ENCODE measurements at places on chromosomes 4 and X. TPM values are rescaled to one million over a fixed set of nuclear protein-coding genes. Genes with fewer than 3 reads are reported as not detected.

The RASGEF1B gene
- total RNA-seq, result not detected

The CCDC160 gene
- total RNA-seq, result not detected

The ALAS2 gene
- total RNA-seq, result not detected

The ARHGAP10 gene
- 41.0 TPM for total RNA-seq

The NDUFC1 gene
- total RNA-seq, result 52.3 TPM

The ADAM29 gene
- total RNA-seq, result not detected

The QRFPR gene
- not detected for total RNA-seq

The DCLK2 gene
- total RNA-seq, result 4.8 TPM

The SPANXN4 gene
- total RNA-seq, result not detected

The TMEM31 gene
- not detected for total RNA-seq

The HEPH gene
- 70.2 TPM for total RNA-seq

The HHIP gene
- 0.16 TPM for total RNA-seq

The TLR10 gene
- total RNA-seq, result not detected

The SOWAHD gene
- total RNA-seq, result under 0.01 TPM

The TRPC3 gene
- 0.34 TPM for total RNA-seq

The BANK1 gene
- 0.32 TPM for total RNA-seq

The CFAP47 gene
- total RNA-seq, result under 0.01 TPM

The SLC2A9 gene
- total RNA-seq, result 2.5 TPM

The DAPP1 gene
- total RNA-seq, result 0.09 TPM

The DGKK gene
- total RNA-seq, result not detected

The GYPA gene
- not detected for total RNA-seq

The LIMCH1 gene
- total RNA-seq, result 0.17 TPM

All from bronchial smooth muscle cell (primary cell).